ENCODE measurements at places on chromosomes 5 and 9. TPM values are rescaled to one million over a fixed set of nuclear protein-coding genes. Genes with fewer than 3 reads are reported as not detected.

DNA sequence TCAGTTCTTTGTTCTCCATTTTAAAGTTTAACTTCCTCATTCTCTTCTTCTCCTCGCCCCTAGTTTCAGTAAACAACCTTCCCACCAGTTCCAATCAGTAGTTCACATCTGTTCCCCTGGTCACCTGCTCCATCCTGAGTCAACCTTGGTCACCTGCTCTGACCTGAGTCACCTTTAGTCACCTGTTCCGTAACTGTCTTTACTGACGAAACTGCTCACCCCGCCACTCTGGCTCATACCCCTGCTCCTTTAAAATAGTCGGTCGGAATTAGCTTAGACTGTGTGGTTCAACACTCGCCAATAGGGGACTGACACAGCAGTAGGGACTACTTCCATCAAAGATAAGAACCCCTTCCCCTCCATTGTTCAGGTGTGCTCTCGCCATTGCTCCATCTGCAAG lies 76.3 kb upstream of the GPBP1 start:
- H3K36me3 ChIP-seq: no peaks in the 10 kb centered on the region
- DNase-seq: no peak
- no peak overlapping the region for H3K4me3 ChIP-seq
- no peaks in the 10 kb centered on the region for H3K4me1 ChIP-seq
- H3K27me3 ChIP-seq: no peaks in the 10 kb centered on the region

- H3K4me3 ChIP-seq: no peak overlapping the region
- H3K27me3 ChIP-seq: no peaks in the 10 kb centered on the region
- H3K4me1 ChIP-seq: no peaks in the 10 kb centered on the region
- no peak overlapping the region for H3K27ac ChIP-seq
- no peak for DNase-seq
Measured at GRCh38 chr5:20000416-20000815, 12.4 kb upstream of the CDH18 start.

- no peaks in the 10 kb centered on the region for H3K27me3 ChIP-seq
- no peak for DNase-seq
- H3K4me3 ChIP-seq: no peak overlapping the region
- H3K27ac ChIP-seq: no peak overlapping the region
- no peaks in the 10 kb centered on the region for H3K36me3 ChIP-seq
- H3K4me1 ChIP-seq: no peaks in the 10 kb centered on the region
Measured at GRCh38 chr9:24776226-24776625, 230.5 kb upstream of the IZUMO3 start.

GRCh38 chr5:31753700-31754357 lies 114.9 kb downstream of the PDZD2 start:
- no peak overlapping the region for H3K27ac ChIP-seq
- H3K4me3 ChIP-seq: no peak overlapping the region
- no peaks in the 10 kb centered on the region for H3K4me1 ChIP-seq
- DNase-seq: no peak
- H3K36me3 ChIP-seq: no peaks in the 10 kb centered on the region
- no peaks in the 10 kb centered on the region for H3K27me3 ChIP-seq

DNA sequence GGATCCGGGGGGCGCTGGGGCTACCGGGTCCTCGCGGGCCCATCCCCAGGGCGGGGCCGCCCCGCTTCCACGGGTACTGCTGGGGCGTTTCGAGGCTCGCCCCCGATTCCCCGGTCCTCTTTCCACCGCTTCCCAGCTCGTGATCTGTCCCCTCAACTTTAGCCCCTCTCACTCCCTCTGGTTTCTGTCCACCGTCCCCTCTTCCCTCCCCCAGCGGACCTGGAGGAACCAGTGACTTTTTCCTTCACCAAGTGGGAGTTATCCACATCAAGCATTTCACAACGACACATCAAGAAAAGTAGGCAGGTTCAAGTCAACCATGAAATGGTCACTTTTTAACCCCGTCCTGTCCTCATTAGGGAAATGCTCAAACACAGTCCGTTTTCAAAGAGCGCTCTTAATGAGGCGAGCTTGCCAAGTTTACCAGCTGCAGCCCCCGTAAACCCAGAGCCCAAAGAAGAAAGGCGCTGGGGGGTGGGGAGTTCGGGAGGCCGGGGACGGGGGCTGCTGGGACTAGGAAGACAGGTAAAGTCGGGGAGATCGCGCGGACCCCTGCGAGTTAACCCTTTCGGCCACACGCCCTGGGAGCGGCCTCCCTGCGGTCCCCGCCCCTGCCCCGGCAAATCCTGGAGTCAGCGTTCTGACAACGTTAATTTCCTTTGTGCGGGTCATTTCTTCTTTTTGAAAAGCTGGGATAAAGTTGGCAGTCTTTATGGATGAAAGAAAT lies 2.1 kb upstream of the NFIB start:
- H3K4me1 ChIP-seq: peaks cover 44% of the 10 kb centered on the region
- H3K27me3 ChIP-seq: no peaks in the 10 kb centered on the region
- peak overlapping the region; percentile 58 for H3K4me3 ChIP-seq

GRCh38 chr5:123422433-123423277 lies 548 bp downstream of the CEP120 start:
- H3K4me1 ChIP-seq: no peaks in the 10 kb centered on the region
- H3K4me3 ChIP-seq: peak overlapping the region; percentile 84
- no peak for DNase-seq
- peak overlapping the region; percentile 88 for H3K27ac ChIP-seq

- no peak for DNase-seq
- no peaks in the 10 kb centered on the region for H3K36me3 ChIP-seq
- H3K4me1 ChIP-seq: peaks cover 4% of the 10 kb centered on the region
- H3K4me3 ChIP-seq: no peak overlapping the region
- H3K27ac ChIP-seq: no peak overlapping the region
- no peaks in the 10 kb centered on the region for H3K27me3 ChIP-seq
Measured at GRCh38 chr5:61525512-61526206, 193.6 kb downstream of the ZSWIM6 start.

GRCh38 chr5:139696894-139697658 lies 48.9 kb downstream of the CXXC5 start:
- DNase-seq: no peak
- H3K4me3 ChIP-seq: peak overlapping the region; percentile 19
- H3K36me3 ChIP-seq: no peaks in the 10 kb centered on the region
- H3K27ac ChIP-seq: peak overlapping the region; percentile 63
- H3K27me3 ChIP-seq: no peaks in the 10 kb centered on the region

GRCh38 chr5:179121667-179122111 lies 61.5 kb downstream of the ZNF354C start:
- no peak overlapping the region for H3K27ac ChIP-seq
- H3K4me1 ChIP-seq: no peaks in the 10 kb centered on the region
- no peaks in the 10 kb centered on the region for H3K27me3 ChIP-seq
- no peaks in the 10 kb centered on the region for H3K36me3 ChIP-seq

DNA sequence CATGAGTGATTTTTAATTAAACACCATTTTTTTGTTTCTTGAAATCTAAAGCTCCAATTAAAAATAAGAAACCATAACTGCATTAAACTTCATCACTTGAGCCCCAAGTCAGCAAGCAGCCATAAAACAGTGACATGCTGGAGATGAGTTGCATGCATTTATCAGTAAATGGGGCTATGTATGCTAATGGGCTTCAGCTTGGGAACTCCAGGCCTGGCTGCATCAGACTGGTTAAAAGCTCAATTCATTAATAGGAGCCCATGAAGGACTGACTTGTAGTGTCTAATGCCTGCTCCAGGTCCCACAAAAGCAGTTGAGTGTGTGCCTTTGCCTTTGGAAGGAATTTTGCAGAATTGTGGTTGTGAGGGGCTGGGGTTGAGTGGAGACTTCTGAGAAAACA lies 33.6 kb upstream of the GPR151 start:
- H3K4me1 ChIP-seq: no peaks in the 10 kb centered on the region
- no peaks in the 10 kb centered on the region for H3K36me3 ChIP-seq
- H3K27me3 ChIP-seq: no peaks in the 10 kb centered on the region
- DNase-seq: no peak
- no peak overlapping the region for H3K27ac ChIP-seq
- no peak overlapping the region for H3K4me3 ChIP-seq

DNA sequence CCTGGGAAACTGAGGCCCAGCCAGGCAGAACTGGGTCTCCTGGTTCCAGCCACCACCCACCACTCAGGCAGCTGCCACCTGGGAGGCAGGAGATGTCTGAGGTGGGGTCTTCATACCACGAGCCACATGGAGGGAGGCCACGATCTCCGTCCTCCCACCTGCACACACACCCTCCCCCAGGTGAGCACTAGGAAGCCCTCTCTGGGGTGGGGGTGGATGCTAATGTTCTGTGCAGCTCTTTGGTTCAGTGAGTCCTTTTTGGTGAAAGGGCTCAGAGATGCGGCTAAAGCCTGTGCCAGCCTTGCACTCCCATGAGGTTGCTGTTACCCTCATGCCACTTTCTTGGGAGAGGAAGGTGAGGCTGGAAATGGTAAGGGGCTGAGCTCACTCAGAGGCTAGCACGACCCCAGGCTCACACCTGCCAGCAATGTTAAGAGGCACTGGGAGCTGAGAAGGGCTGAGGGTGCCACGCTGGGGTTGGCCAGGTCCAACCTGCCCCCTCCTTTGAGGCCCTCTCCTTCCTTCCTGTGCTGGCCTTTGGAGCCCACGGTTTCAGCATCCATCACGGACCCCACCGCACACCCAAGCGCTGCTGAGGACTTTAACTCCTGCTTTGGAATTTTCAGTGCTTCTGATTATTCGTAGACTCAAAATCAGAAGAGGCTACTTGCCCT lies 26.6 kb upstream of the OBP2B start:
- no peak overlapping the region for H3K27ac ChIP-seq
- DNase-seq: no peak
- H3K36me3 ChIP-seq: no peaks in the 10 kb centered on the region
- no peaks in the 10 kb centered on the region for H3K27me3 ChIP-seq

GRCh38 chr9:126321742-126322141 lies 4.9 kb upstream of the MVB12B start:
- no peak overlapping the region for H3K27ac ChIP-seq
- no peaks in the 10 kb centered on the region for H3K27me3 ChIP-seq
- no peaks in the 10 kb centered on the region for H3K4me1 ChIP-seq
- no peaks in the 10 kb centered on the region for H3K36me3 ChIP-seq
- no peak for DNase-seq

- H3K27ac ChIP-seq: peak overlapping the region; percentile 85
- H3K36me3 ChIP-seq: no peaks in the 10 kb centered on the region
- H3K4me3 ChIP-seq: peak overlapping the region; percentile 35
- no peaks in the 10 kb centered on the region for H3K27me3 ChIP-seq
Measured at GRCh38 chr9:96048956-96049831, 173.7 kb downstream of the ERCC6L2 start.

DNA sequence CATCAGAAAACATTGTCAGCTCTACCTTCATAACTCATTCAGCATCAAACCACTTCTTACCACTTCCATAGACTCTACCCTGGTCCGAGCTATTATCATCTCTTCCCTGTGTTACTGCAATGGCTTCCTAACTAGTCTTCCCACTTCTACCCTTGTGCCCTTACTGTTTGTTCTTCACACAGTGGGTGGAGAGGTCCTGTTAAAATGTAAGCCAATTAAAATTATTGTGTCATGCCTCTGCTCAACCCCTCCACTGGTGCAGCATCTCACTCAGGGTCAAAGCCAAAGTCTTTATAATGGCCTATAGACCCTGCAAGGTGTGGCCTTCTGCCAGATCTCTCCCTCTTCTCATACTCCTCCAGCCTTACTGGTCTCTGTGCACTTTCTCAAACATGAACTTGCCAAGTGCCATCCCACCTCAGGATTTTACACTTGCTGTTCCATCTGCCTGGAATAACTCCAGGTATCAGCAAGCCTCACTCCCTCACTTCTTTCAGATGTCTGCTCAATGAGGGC lies 22.8 kb upstream of the ARAP3 start:
- H3K36me3 ChIP-seq: no peaks in the 10 kb centered on the region
- no peaks in the 10 kb centered on the region for H3K4me1 ChIP-seq
- no peak overlapping the region for H3K4me3 ChIP-seq

GRCh38 chr5:156109317-156110023 lies 217.5 kb upstream of the SGCD start:
- H3K27me3 ChIP-seq: no peaks in the 10 kb centered on the region
- H3K4me1 ChIP-seq: no peaks in the 10 kb centered on the region
- H3K4me3 ChIP-seq: no peak overlapping the region
- H3K36me3 ChIP-seq: no peaks in the 10 kb centered on the region
- DNase-seq: no peak
- H3K27ac ChIP-seq: no peak overlapping the region

- DNase-seq: no peak
- H3K4me1 ChIP-seq: no peaks in the 10 kb centered on the region
- H3K27ac ChIP-seq: no peak overlapping the region
- H3K4me3 ChIP-seq: no peak overlapping the region
- H3K27me3 ChIP-seq: no peaks in the 10 kb centered on the region
- H3K36me3 ChIP-seq: no peaks in the 10 kb centered on the region
Measured at GRCh38 chr9:95504053-95504963, 12.5 kb downstream of the PTCH1 start.

GRCh38 chr5:78720997-78721396 lies 72.4 kb upstream of the LHFPL2 start:
- H3K27ac ChIP-seq: no peak overlapping the region
- no peak for DNase-seq
- no peaks in the 10 kb centered on the region for H3K36me3 ChIP-seq
- H3K4me3 ChIP-seq: no peak overlapping the region
- H3K4me1 ChIP-seq: no peaks in the 10 kb centered on the region
- H3K27me3 ChIP-seq: no peaks in the 10 kb centered on the region

- no peak overlapping the region for H3K27ac ChIP-seq
- peaks cover 10% of the 10 kb centered on the region for H3K4me1 ChIP-seq
- no peaks in the 10 kb centered on the region for H3K36me3 ChIP-seq
Measured at GRCh38 chr5:107538805-107539445, 131.8 kb downstream of the EFNA5 start.

DNA sequence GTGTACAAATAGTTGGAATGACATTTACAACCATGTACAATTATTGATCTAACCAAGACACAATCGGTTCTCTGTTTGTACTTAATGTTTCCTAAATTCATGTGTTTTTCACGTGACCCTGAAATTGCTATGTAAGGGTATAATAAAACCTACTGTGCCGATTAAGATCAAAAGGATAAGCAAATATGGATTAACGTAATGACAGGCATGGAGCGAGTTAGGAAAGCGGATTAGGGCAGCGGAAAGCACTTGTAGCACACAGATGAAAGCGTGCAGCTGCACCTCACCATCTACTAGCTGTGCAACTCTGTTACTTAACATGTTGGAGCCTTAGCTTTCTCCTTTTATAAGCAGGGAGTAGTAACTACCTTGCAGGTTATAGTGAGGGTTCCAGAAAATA lies 38.3 kb upstream of the ZFYVE16 start:
- no peaks in the 10 kb centered on the region for H3K27me3 ChIP-seq
- H3K36me3 ChIP-seq: no peaks in the 10 kb centered on the region
- H3K4me3 ChIP-seq: no peak overlapping the region
- DNase-seq: no peak

- no peak for DNase-seq
- no peaks in the 10 kb centered on the region for H3K36me3 ChIP-seq
- no peaks in the 10 kb centered on the region for H3K4me1 ChIP-seq
- H3K4me3 ChIP-seq: no peak overlapping the region
Measured at GRCh38 chr5:102511666-102512065, 12.9 kb upstream of the SLCO6A1 start.

Gene CACNA1B
- total RNA-seq: not detected

Gene ZNF484
- total RNA-seq: 3.0 TPM

Gene IRGM
- total RNA-seq: not detected

Gene RC3H2
- total RNA-seq: 19.4 TPM

Gene PCDHGB4
- total RNA-seq: 2.5 TPM

Gene SPATA31A3
- total RNA-seq: not detected

Gene C5orf34
- total RNA-seq: 0.27 TPM

Gene ADAMTSL1
- 0.79 TPM for total RNA-seq

Gene TEX48
- total RNA-seq: not detected

Gene WDR38
- total RNA-seq: not detected

All from right lobe of liver (tissue), 6 donors.